ENCODE measurements at places on chromosomes 16 and 17.

DNA sequence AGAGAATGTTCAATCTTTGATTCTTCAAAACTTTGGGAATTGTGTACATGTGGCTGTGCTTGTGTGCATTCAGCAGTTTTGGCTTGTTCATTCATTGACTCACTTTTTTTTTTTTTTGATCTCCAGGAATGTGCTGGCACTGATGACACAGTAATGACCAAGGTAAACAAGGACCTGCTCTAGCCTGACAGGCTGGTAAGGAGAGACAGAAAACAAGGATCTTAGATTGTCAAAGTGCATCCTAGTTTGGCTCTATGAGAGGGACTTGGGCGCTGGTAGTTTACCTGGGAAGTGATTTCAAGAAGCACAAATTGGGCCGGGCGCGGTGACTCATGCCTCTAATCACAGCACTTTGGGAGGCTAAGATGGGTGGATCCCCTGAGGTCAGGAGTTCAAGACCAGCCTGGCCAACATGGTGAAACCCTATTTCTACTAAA, 233.1 kb upstream of the WSCD1 start:
- no peak for DNase-seq

GRCh38 chr17:17017343-17018014, 24.8 kb upstream of the MPRIP start:
- DNase-seq: no peak

DNA sequence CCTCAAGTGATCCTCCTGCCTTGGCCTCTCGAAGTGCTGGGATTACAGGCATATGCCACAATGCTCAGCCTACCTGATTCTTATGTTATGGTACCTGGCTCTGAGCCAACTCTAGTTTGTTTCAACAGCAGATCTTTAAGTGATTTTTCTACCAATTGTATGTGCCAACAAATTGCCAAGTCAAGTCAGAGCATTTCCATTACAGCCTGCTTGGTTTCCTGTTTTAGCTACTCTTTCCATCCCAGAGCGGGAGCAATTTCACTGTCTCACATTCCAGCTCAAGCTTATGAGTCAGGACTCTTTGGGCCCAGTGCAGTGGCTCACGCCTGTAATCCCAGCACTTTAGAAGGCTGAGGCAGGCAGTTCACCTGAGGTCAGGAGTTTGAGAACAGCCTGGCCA, 30.8 kb upstream of the RBBP6 start:
- DNase-seq: no peak

DNA sequence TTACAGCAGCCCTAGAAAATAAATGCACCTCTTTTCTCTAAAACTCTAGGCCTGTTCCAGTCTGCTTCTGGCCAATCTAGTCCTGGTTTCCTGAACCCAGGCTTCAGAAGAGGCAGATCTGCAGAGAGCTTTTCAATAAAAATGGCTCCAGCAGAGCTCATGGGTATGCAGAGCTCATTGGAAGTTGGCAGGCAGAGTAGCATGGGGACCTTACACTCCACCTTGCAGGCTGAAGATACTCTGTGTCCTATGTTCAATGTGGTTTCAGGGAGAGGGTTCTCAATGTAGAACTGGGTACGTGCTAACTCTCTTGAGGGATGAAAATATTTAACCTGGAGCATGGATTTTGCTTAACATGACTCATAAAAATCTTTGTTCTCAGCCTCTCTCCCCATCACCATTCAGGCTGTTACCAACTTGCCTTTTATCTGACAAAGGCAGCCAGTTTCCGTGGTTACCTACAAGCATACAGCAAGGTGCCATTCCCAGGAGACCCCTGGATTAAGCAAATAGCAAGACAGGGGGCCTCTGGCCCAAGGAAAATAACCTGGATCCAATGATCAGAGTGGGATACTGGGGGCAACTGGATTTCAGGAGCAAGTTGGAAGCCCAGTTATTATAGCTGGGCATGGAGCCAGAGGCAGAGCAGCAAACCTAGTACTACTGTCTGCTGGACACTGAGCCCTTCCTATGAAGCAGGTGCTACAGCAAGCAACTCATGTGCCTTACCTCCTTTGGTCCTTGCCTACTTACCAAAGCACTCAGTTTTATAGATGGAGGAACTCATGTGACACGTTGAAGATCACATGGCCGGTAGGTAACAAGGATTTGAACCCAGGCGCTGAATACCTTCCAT, 98.2 kb upstream of the DHX40 start:
- DNase-seq: no peak

DNA sequence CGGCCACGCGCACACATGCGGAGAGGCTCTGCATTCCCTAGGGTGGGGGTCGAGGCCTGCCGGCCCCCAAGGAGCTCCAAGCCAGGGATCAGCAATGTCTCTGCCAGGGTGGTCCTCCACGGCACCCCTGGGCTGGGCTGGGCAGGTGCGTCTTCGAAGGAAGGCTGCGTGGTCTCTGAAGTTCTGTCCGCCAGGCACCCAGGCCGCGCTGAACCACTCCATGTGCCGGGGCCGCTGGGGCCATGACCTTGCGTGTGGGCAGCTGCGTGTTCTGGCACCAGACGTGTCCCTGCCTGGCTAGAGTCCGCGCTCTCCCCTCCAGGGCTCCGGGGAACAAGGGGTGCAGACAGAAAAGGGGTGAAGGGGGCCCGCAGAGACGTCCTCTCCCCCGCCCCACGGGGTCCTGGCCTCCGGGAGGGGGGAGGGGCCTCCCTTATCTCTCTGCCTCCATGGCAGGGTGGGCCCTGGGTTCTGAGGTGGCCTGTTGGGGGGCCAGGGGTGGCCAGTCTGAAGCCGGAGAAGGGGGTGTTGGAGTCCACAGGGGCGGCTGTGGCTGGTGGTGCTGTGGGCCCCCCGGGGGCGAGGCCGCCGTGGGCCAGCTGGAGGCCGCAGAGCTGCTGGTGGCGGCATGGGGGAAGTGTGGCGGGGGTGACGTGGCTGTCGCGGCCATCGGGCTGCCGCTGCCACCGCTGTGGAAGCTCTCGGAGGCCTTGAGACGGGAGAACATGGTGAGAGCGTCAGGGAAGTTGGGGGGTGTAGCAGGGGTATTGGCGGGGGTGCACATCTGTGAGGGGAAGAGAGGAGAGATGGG, 5.3 kb downstream of the UBALD1 start:
- no peak for DNase-seq

DNA sequence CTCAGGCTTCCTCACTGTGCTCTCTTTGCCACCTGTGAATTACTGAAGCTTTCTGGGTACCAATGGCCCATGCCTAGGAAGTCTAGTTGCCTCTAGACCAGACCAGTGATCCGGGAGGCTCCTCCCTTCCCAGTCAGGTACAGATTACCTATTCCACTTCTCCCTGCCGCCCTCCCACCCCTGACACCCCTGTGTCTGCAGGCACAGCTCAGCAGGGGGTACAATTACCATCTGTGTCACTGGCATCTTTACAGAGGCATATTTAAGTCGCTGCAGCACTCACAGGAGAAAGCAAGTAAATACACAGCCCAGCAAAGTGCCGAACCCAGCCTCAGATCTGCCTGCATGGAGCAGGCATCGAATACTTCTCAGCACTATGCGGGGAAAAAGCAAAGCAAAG, 5.3 kb upstream of the WSCD1 start:
- DNase-seq: no peak

DNA sequence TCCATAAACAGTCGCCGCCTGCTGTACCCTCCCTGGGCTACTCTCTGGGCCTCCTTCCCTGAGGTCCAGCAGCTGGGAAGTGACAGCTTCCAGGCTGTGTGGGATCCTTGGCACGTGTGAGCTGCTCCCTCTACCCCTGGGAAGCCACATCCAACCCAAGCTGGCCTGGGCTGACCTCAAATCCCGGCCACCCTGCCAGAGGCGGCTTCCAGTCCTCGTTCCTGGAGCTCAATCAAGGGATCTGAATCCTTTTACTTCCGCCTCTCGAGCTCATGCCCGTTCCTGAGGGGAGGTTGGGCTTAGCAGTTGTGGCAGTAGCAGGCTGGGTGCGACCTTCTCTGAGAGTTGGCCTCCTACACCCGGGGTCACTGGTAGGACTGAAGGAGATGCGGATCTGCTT, 82.5 kb downstream of the NETO2 start:
- no peak for DNase-seq

DNA sequence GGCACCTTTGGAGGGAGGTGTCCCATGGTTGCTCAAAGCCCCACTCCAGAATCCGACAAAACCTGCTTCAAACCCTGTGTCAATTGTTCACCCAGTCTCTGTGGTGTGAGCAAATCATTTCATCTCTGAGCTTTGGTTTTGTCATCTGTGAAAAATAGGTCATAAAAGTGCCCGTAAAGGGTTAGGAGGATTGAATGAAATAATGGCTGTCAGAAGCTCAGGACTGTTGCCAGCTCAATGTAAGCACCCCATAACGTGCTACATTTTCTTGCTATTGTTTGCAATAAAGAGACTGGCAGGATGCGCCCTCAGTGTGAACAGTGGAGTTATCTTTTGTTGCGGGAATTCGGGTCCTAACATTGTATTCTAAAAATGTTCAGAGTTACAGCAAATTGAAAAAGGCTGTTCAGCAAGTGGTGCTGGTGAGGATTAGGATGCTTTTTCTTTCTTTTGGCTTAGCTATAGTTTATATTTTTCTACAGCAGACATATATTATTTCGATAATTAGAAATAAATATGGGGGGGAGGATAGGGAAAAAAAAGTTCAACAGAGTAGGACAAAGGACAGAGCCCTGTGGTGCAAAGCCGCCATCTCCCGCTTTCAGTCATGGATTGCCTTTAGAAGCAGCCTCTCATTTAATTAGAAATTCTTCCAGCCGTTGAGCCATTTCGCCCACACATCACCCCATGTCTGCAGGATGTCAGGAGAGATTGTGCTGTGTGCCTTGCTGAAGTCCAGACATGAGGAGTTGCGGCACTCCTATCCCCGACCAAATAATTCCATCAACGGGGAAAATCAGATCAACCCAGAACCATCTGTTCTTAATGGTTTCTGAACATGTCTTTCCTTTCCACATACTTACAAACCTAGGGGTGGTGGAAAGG, 20.9 kb upstream of the PYY start:
- DNase-seq: no peak

GRCh38 chr17:81091154-81091553, 56.2 kb downstream of the BAIAP2 start:
- DNase-seq: no peak

- DNase-seq: no peak
Observed at GRCh38 chr16:85144026-85144915, 32.0 kb upstream of the CIBAR2 start.

GRCh38 chr16:83954577-83955016, 1.6 kb downstream of the OSGIN1 start:
- DNase-seq: no peak

DNA sequence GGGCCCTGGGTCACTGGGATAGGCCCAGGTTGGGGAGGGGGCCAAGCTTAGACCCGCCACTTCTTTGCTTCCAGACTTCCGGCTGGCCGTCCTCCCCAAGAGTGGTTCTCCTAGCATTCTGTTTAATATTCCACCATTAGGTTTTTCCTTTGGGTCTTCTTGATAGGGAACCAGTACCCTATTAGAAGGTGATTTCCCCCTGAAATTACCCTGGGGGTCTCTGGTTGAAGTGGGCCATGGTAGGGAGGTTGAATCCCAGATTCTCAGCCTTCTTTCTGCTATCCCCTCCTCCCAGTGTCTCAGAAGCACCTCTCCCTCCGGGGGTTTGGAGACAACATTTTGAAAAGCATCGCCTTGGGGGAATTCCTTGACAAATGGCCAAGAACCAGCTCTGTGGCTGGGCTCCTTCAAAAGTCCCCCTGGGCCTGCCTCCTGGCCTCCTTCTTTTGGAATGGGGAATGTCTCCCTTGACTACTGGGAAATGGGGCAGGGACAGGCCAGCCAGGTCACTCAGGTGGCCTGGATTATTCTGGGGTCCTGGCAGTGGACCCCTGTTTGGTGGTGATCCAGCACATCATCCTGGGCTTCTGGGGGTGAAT, 5.7 kb downstream of the LASP1 start:
- DNase-seq: no peak

- DNase-seq: no peak
Observed at GRCh38 chr17:8145811-8146210, 6.4 kb downstream of the PER1 start.

- peak; percentile 75 for DNase-seq
Observed at GRCh38 chr16:57629516-57630406, 1.3 kb downstream of the ADGRG1 start.

DNA sequence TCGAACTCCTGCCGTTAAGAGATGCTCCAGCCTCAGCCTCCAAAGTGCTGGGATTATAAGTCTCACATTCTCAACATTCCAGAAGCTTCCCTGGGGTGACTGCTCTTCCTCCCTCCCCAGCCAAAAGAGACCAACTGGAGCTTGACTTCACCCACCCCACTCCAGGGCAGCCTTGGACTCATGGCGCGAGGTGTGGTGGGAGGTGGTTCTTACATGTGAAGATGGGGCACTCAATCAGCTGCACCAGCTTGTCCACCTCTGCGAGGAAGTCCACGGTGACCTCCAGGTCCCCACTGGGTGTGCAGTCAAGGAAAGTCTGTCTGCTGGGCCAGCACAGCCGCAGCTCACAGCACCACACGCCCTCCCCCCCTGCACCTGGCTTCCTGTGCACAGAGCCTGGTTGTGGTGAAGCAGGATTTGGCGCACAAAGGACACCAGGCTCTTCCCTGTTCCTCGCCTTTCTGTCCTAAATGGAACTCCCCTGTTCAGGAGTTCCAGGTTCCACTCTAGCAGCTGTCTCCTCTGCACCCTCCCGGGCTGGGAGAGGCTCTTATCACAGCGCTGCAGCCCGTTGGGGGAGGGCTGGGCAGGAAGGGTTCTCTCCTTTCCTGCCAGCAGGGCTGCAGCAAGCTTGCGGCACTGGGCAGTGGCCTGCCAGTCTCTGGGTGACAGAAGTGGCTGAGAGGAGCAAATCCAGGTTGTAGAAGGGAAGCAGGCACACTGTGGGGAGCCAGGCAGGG, 9.6 kb upstream of the MTSS2 start:
- peak; percentile 91 for DNase-seq

GRCh38 chr17:15441315-15441714, 26.1 kb downstream of the CDRT4 start:
- no peak for DNase-seq

GRCh38 chr16:55898592-55898991, 23.4 kb upstream of the CES5A start:
- DNase-seq: no peak

- DNase-seq: no peak
Observed at GRCh38 chr16:49653173-49653570, 202.7 kb downstream of the ZNF423 start.

- peak; percentile 84 for DNase-seq
Observed at GRCh38 chr16:75580-76501, 2.2 kb upstream of the MPG start.

GRCh38 chr16:85821390-85822135, 22.1 kb downstream of the COX4I1 start:
- peak; percentile 41 for DNase-seq
